Stimulated activated CD4-positive, alpha-beta T cell treated with anti-CD3 and anti-CD28 coated beads, Interleukin-4, amount 100 ng/mL, for 1 hour (primary cell): ENCODE measurements at places on chromosomes 12 and 14.

DNA sequence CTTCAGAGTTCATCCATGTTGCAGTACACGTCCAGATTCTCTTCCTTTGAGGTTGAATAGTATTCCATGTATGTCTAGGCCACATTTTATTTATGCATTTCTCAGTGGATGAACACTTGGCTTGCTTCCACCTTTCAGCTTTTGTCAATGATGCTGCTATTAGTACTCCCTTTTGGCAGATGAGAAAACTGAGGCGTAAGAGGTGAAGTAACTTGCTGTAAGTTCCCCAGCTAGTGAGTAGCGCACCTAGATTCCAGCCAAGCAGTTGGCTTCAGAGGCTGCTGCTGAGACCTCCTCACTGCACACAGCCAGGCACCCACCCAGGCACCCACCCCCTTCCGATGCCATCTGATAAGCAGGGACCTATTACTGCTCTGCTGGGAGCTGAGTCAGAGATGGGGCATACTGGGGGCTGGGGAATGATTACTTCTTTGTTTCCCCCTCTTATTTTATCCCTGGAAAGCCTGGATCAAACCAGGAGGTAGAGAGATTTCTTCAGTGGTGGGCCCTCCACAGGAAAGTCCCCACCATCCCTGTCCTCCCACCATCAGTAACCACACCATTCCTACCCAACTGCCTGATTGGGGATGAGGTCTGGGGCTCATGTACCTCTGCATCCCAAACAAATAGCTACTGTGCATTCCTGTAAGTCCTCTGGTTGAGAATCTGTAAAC is 234.6 kb downstream of the PCNX1 start:
- no peak for DNase-seq

- DNase-seq: no peak
Measured at GRCh38 chr12:97995559-97995958, 519.8 kb upstream of the TMPO start.

DNA sequence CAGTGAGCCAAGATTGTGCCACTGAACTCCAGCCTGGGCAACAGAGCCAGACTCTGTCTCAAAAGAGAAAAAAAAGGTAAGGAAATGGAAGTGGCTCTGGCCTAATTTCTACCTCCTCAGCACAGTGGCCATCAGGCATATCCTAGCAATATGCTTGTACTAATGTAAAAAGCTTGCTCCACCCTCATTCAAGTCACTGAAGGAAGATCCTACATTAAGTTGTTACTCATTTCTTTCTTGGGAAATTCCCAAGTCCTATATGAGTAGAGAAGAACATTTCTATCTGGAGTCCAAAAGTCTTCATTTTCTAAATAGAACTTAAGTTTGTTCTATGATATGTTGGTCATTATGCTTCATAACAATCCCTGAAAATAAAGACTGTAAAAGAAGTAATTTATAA is 67.3 kb upstream of the HOXC13 start:
- DNase-seq: no peak

DNA sequence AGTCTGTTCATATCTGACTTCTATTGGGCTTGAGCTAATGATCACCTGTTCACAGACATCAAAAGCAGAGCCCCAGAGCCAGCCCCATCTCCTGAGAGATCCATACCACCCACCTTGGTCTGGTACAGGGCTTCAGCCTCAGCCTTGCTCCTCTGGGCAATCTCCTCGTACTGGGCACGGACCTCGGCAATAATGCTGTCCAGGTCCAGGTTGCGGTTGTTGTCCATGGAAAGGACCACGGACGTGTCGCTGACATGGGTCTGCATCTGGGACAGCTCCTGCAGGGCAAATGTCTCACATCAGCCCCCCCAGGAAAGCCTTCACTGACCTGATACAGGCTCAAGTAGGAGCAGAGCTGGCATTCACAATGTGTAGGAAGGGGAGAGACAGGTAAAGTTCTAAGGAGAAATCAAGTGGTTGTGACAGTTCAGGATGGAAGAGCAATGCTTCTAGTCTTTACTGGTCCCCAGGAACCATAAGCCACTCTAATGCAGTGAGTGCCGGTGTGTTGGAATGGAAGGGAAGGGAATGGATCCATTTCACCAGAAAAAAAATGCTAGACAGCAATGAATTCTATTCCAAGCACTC is 5.2 kb downstream of the KRT4 start:
- DNase-seq: no peak

DNA sequence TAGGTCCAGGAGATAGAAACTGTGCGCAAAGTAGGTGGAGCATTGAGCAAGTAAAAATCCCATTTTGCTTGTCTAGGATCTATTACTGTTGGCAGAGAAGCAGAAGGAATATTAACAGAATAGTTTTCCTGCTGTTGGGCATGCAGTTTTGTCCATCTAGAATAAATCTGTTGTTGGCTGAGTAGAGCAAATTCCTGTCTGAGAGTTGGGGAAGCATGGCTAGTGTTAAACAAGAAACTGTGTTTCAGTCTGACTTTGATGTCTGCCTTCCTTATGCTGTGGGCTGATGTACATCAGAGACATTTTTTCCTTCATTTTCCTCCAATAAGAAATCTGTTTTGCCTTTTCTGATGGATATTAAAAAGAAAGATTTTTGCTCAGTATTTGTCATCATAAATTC is 98.2 kb downstream of the RAD52 start:
- no peak for DNase-seq

DNA sequence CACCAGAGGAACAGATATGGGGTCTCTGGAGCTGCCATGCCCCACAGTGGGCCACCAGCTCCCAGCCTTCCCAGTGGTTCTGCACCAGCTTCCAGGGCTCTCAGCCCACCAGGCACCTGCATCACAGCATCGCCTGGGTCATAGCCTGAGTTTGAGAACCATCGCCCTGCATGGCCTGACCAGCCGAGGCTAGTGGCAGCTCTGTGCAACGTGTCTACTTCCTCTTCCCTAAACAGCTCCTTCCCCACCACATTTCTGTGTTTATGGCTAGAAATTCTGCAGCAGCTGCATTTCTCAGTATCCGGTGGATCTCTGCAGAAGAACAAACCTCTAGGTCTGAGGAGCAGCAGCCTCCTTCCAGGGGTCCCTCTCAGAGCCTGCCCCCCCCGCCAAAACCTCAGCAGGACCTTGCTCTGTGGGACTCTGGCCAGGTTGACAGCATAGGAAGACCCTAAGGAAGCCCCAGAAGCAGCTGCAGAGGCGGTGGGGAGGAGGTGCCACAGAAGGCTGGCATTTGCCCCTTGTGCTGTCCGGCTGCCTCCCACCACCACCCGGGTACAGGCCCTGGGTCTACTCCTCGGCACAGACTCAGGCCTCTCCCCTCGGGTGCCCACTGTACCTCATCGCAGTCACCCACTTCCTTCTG is 47.7 kb downstream of the PSMA6 start:
- DNase-seq: no peak

GRCh38 chr12:105222726-105223351 is 13.1 kb downstream of the APPL2 start:
- no peak for DNase-seq

GRCh38 chr12:42960087-42960527 is 370.6 kb upstream of the PRICKLE1 start:
- no peak for DNase-seq

- DNase-seq: no peak
Measured at GRCh38 chr14:80865565-80865964, 76.0 kb downstream of the CEP128 start.

- no peak for DNase-seq
Measured at GRCh38 chr12:116821291-116821690, 60.0 kb downstream of the HRK start.

GRCh38 chr14:89004166-89004565 is 179.7 kb downstream of the TTC8 start:
- no peak for DNase-seq

DNA sequence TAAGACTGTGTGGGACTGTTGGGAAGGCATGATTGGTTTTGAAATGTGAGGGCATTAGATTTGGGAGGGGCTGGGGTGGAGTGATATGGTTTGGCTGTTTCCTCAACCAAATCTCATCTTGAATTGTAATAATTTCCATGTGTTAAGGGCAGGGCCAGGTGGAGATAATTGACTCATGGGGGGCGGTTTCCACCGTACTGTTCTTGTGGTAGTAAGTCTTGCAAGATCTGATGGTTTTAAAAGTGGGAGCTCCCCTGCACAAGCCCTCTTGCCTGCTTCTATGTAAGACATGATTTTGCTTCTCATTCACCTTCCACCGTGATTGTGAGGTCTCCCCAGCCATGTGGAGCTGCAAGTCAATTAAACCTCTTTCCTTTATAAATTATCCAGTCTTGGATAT is 76.6 kb upstream of the PPFIA2 start:
- no peak for DNase-seq

DNA sequence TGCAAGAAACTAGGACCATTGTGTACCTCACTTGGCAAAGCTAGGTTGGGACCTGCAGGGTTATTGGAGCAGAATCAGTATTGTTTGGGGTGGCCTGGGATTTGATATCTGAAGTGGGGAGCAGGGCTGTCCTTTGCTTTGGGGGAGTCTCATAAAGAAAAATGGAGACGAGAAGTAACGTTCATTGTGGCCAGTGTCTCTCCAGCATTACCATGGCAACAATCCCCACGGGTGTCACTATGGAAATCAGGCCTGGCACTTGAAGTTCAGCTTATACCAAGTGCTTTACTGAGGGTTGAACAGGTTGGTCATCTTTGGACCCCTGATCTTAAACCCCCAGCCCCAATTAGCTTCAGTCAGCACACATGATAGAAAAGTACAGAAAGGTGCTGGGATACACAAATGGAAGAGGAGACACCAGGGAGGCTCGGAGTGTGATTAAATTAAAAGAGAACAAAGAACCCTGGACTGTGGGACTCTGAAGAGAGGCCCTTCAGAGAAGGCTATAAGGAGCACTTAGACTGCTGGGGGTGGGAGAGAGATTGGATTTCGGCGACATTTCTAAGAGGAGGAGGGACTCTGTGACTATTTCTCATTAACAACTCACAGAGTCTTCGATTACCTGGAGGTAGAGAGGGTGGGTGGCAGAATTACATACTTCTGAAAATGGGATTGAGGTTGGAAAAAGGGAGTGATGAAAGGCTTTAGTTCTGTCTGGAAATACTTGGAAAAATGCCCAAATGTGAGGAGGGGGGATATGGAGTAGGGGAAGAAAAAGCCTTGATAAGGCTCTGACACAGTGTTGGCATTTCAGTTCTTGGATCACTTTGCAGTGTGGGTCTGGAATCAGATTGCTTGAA is 3.7 kb downstream of the KIF5A start:
- DNase-seq: no peak

DNA sequence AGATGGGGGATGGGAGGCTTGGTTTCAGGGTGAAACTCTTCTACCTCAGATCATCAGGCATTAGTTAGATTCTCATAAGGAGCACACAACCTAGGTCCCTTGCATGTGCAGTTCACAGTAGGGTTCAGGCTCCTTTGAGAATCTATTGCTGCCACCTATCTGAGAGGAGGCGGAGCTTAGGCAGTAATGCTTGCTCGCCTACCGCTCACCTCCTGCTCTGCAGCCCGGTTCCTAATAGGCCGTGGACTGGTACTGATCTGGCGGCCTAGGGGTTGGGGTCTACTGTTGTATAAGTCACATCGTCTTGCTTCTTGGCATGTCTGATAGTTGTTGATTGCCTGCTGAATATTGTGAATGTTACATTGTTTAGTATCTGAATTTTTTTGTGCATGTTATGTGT is 12.2 kb downstream of the SCYL2 start:
- no peak for DNase-seq
